Lower lobe of right lung (tissue), 2 donors: ENCODE measurements at places on chromosomes 6 and 20.
A peak's percentile ranks its signal among the peaks of the same experiment; 100 is the strongest.

- DNase-seq: no peak
These were observed 27.5 kb upstream of the SIRPA start for GRCh38 chr20:1867495-1868260.

- no peak for DNase-seq
These were observed 234.9 kb upstream of the PLN start for GRCh38 chr6:118313208-118313607.

DNA sequence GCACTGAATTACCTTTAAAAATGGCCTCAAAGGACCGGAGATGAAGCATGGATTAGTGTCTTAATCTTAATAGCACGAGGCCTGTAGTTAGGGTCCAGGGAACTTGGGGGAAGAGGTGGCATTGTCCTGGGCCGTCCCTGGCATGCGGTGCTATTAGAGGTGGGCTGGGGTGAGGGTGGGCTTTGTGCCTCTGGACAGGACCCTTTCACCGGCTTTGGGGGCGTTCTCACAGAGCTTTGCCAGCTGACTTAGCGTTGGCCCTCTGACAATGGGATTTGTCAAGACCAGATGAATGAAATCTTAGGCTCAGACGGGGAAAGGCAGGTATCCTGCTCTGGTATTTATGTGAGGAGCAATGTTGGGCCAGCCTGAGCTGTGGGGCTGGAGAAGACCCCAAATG lies 59.6 kb downstream of the ERMARD start:
- no peak for DNase-seq

GRCh38 chr20:46523696-46524328 lies 10.5 kb upstream of the ZNF334 start:
- no peak for DNase-seq

GRCh38 chr20:51760905-51761546 lies 7.2 kb downstream of the ATP9A start:
- no peak for DNase-seq

- DNase-seq: no peak
These were observed 150.9 kb upstream of the STMND1 start for GRCh38 chr6:16950825-16951495.

- DNase-seq: no peak
These were observed 48.5 kb downstream of the KIF13A start for GRCh38 chr6:17938901-17939300.

DNA sequence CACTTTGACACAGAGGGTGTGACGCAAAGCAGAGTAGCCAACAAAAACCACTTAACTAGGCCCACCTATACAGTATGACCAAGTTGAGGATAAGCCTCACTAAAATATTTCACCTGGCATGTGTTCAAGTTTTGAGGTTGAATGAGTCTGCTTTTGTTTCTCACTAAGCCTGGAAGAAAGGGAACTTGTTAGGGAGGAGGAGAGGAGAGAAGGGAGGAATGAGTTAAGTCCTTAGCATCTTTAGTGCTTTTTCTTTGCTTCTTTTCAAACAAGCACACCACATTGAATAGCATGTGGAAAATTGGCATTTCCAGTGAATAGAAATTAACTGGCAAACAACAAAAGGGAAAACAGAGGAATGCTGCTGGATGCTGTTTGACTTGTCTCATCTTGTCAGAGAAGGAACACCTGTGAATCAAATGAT lies 461.9 kb downstream of the GJA1 start:
- no peak for DNase-seq

- DNase-seq: peak; percentile 72
These were observed 38.7 kb downstream of the TTI1 start for GRCh38 chr20:37994512-37994911.

- no peak for DNase-seq
These were observed 42.3 kb downstream of the TMC2 start for GRCh38 chr20:2578475-2579192.

DNA sequence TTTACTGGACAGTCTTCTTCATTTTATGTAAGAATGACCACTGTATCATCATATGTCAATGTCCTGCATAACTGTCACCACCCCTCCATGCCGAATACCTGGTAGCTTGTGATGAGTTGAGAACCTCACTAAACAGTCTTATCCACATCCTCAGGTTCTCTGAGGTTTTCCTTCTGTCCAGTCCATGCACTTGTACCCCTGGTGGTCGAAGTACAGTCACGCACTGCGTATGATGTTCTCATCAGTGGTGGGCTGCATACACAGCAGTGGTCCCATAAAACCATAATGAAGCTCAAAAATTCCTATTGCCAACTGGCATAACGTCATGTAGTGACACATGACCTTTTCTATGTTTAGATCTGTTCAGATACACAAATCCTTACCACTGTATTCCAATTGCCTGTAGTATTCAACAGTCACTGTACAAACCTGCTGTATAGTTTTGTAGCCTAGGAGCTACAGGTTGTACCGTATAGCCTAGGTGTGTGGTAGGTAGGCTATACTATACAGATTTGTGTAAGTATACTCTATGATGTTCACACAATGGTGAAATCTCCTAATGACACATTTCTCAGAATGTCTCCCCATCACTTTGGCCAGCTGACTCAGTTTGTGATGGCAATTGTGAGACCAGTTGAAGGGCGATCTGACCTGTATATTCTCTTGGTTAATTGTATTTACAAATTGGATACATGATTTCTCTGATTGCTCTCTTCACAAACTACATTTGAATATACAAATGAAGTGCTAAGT lies 31.3 kb upstream of the SDCBP2 start:
- no peak for DNase-seq

GRCh38 chr20:4815628-4816027 lies 93.9 kb downstream of the PRND start:
- DNase-seq: no peak

DNA sequence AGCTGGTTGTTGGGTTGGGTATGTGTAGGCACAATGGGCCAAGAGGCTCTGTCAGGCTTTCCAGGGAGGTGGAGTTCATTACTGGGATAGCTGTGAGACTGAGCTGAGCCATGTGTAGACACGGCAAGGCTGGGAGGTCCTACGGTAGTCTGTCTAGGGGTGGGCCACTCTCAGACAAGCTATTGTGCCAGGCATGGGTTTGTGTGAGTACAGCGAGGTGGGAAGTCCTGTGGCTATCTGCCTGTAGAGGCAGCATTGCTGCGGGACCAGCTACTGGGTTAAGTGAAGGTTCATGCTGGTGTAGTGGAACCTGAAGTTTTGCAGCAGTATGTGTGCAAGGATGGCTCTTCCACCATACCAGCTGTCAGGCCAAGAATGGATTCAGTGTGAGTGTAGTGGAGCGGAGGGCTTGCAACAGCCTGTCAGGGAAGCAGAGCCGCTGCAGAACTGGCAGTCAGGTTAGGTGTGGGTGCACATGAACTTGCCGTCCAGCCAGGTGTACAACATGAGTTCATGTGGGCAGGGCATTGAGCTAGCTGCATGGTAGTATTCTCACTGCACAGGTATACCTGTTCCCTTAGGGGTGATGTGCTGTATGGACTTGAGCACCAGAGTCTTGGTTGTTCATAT lies 78.0 kb upstream of the CENPW start:
- DNase-seq: no peak

DNA sequence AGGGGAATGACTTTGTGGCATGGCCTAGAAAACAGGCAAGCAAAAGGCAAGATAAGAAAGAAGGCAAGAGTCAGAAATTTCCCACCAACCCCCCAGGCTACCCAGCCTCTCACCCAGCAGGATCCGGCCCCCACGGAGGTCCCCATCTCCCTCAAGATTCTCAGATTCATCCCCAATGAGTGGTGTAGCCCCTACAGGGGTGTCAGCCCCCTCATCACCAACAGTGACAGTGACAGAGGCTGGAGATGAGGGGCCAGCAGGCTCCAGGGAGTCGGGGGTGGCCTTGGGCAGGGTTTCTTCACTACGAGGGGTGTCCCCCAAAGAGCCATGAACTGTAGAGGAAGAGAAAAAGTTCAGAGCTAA lies 1.0 kb downstream of the EHMT2 start:
- no peak for DNase-seq

DNA sequence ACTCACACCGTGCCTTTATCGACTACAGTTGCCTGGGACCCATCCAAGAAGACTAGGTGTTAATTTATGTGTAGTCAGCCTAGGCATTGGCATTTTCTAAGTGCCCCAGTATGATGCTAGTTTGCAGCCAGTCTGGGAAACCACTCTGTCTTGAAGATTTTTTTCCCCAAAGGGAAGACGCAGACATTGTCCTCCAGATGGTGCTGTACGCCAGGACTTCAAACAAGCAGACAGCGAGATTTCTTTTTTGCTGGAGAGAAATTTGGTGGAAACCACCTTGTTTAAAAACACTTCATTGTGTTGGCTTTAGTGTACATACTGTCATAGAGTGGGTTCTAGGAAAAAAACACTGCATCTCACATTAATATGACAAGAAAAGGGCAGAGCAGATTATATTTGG lies 30.0 kb downstream of the ALDH5A1 start:
- no peak for DNase-seq

GRCh38 chr20:50224531-50225255 lies 34.1 kb downstream of the CEBPB start:
- peak; percentile 86 for DNase-seq

DNA sequence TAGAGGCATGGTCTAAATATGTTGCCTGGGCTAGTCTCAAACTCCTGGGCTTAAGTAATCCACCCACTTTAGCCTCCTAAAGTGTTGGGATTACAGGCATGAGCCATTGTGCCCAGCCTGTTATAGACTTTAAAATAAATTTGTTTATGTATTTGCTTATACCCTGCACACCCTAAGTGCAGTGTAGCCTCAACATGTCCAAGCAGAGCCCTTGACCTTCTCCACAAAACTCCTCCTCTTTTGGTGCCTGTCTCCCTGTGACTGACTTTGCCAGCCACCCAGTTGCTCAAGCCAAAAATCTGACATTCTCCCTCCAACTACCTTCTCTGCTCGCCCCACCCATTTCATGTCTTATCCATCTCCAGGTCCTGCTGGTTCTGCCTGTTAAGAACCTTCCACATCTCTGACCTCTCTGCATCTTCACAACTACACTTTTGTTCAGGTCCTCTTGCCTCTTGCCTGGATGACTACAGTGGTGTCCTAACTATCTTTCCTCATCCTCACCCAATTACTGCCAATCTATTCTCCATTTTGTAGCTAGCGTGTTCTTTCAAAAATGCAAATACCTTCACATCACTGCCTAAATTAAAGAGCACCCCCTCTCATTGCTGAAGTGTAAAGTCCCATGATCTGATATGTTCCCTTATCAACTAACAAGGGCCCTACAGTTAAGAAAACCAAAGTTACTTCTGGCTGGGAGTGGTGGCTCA lies 11.2 kb upstream of the KIFC1 start:
- DNase-seq: no peak

DNA sequence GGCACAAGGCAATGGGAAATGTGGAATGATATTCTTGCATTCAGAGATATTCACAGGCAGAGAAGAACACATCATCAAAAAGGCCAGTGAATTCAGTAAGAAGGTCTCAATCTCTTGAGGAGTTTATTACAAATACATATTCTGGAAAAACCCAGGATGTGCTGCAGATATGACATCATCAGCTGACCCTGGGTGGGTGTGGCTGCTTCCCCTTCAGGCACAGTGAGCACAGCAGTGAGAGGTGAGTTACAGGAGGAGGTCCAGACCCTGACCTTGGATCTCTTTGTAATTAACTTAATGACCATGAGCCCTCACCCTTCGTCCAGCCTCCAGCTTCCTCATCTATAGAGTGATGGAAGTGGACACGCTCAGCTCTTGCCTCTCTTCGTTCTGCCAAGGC lies 147.5 kb upstream of the SYNDIG1 start:
- no peak for DNase-seq

- DNase-seq: no peak
These were observed 72.5 kb upstream of the SULF2 start for GRCh38 chr20:47857569-47858464.

- DNase-seq: no peak
These were observed 31.5 kb upstream of the CTNNBL1 start for GRCh38 chr20:37662308-37662707.

DNA sequence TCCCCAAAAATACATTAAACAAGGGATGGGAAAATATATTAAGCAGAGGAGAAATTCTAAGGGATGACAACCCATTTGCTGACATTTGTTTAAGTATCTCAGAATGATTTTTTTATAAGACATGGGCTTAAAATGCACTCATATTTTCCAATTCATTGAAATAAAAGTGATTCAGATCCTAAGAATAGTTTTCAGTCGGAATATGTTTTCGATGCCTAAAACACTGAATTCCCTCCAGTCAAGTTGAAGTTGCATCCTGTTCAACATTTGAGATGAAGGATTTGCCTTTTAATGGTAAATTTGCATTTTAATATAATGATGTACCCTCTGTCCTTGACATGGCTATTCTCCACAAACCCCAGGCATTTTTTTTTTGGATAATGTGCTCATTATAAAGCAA lies 79.3 kb downstream of the PTCHD4 start:
- no peak for DNase-seq

DNA sequence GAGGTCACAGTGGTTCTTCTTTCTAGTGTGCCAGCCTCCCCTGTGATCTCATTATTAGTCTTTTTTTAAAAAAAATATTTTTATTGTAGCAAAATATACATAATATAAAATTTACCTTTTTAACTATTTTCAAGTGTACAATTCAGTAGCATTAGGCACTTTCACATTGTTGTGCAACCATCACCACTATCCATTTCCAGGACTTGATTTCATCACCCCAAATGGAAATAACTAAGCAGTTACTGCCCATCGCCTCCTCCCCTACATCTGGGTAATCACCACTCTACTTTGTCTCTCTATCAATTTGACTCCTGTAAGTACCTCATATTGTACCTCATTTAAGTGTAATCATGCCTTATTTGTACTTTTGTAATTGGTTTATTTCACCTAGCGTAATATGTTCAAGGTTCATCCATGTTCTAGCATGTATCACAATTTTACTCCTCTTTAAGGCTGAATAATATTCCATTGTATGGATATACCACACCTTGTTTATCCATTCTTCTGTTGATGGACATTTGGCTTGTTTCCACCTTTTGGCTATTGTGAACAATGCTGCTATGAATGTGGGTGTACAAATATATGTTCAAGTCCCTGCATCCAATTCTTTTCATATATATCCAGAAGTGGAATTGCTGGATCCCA lies 68.6 kb upstream of the FYN start:
- no peak for DNase-seq

DNA sequence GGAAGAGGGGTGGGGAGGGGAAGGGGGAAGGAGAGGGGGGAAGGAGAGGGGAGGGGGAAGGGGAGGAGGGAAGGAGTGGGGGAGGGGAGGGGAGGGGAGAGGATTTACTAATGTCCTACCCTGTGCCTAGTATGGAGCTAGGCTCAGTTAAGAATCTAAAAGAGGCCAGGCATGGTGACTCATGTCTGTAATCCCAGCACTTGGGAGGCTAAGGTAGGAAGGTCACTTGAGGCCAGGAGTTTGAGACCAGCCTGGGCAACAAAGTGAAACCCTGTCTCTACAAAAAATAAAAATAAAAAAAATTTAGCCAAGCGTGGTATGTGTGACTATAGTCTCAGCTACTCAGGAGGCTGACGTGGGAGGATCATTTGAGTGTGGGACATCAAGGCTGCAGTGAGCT lies 13.0 kb downstream of the UBE2J1 start:
- DNase-seq: no peak

GRCh38 chr6:134007077-134007476 lies 45.3 kb downstream of the SLC2A12 start:
- peak; percentile 69 for DNase-seq
